Sigmoid colon (tissue), 7 donors: ENCODE measurements at places on chromosomes 5 and 9.

- no peak for DNase-seq
Measured at GRCh38 chr5:168234133-168234532, 57.3 kb upstream of the WWC1 start.

- DNase-seq: no peak
Measured at GRCh38 chr5:65821966-65822365, 100.0 kb downstream of the NLN start.

DNA sequence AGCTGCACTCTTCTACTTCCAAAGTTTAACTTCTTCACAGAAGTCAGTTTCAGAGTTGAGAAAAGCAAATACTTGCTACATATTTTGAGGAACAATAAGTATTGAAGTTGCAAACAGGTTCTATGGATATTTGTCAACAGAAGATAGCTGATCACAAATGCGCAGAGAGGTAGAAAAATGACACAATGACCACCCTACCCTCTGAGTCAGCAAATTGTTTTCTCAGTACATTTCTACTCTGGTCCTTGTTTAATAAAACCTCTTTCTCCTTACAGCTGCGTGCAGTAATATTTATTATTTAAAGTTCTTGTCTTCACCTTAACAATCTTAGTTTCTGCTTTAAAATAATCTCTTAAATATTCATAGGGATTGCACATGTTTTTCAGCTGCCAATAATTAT lies 855.1 kb upstream of the CTNND2 start:
- no peak for DNase-seq

- no peak for DNase-seq
Measured at GRCh38 chr9:21556581-21557427, 74.7 kb upstream of the IFNE start.

DNA sequence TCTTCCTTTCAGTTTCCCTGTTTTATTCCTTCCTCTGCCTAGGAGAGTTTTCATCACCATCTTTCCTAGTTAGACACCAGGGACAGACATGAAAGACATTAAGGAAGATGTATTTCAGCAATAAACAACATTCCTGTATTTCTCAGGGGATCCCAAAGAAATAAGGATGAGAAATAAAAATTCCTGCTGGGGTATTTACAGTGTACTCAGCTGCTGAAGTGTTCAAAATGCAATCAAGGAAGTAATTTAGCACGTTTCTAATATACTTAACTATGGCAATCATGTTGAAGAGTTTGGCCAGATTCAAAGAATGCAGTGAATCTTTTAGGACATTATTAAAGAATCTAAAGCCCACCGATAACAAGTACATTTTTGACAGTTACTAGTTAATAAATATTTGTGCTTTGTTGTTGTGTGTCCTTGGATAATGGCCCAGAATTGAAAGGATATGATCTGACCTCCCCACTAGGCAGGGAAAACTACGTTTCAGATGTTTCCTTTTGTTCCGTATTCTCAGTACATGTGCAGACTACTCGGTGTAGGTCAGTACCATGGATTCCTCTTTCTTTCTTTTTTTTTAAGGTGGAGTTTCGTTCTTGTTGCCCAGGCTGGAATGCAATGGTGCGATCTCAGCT lies 46.8 kb downstream of the INIP start:
- DNase-seq: no peak

DNA sequence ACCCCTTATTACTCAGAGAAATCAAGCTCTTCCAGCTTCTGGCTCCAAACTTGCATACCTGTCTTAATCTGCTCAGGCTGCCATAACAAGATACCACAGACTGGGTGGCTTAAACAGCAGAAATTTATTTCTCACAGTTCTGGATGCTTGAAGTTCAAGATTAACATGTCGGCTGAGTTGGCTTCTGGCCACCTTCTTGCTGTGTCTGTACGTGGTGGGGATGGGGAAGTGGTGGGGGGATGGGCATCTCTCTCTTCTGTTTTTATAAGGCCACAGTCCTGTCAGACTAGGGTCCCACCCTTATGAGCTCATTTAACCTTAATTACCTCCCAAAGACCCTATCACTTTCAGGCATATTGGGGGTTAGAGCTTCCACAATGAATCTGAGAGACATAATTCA lies 140.5 kb downstream of the SV2C start:
- DNase-seq: no peak

- DNase-seq: no peak
Measured at GRCh38 chr9:91047993-91048607, 246.5 kb downstream of the SYK start.

DNA sequence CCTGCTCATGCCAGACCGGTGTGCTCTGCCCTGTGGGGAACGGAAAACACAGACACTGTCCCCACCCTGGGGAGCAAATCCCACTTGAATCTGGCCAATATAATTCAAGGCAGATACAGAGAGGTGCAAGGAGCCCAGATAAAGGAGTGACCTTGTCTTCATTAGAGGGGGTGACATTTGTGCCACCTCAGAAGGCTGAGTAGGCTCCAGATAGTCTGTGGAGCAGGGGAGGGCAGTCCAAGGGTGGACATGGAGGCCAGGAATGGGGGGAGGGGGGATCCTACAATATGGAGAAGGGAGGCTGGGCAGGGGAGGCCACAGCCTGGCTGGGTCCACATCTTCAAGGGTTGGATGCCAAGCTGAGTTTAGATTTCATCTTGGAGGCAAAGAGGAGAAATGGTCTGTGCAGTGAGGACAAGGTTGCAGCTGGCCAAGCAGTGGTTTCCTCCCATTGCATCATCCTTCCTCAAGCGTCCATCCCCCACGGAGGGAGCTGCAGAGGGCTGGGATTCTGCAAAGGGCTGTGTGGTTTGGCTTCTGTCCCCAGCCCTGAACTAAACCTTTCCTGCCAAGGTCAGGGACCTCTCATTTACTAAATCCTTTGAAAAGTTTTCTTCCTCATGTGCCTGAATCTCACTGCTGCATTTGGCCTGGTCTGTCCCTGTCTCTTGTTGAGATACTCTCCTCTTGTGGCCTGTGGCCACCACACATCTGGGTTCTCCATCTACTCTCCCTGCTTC lies 60.1 kb downstream of the GALNT12 start:
- DNase-seq: peak; percentile 93

DNA sequence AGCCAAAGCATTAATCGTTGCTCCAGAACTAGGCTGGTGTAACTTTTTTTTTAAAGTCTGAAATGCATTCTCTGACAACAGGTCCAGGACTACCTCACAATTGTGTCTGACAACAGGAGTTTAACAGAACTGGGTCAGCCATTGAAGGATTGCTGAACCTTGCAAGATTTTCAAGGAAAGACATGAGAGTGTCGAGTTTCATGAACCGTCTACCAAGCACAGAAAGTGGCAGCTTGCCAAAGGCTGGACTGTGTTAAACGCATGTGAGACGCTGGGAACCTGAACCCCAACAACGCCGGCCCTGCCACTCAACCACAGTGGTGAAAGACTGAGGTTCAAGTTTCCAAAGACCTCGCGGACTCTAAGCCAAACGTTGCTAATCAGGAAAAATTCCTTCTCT lies 79.1 kb downstream of the LHFPL2 start:
- DNase-seq: peak; percentile 87

DNA sequence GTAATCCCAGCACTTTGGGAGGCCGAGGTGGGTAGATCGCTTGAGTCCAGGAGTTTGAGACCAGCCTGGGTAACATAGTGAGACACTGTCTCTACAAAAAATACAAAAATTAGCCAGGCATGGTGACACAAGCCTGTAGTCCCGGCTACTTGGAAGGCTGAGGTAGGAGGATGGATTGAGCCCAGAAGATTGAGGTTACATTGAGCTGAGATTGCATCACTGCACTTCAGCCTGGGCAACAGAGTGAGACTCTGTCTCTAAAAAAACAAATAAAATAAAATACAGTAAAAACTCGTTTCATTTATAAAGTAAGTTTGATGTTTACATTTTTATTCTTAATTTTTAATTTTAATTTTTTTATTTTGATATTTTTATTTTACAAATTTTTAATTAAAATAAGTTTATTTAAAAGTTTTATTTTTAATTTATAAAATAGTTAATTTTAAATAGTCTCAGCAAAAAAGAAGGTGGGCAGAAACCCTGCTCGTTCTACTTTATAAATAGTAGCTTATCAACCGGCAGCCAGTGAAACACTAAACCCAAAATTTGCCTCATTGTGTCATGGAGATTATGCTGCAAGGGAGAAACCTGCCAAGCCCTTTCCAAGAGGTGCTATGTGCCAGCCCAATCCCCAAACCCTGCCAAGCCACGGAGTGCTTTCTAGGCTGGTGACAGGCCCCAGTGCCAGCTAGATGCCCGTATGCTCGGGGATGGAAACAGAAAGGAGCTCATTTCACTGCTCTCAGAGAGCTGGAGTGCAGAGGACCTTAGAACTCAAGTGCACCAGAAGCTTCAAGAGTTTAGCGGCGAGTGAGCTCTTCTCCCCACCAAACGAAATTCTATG lies 38.9 kb downstream of the SERINC5 start:
- peak; percentile 89 for DNase-seq

- peak; percentile 53 for DNase-seq
Measured at GRCh38 chr5:179324760-179325295, 20.4 kb downstream of the ADAMTS2 start.

DNA sequence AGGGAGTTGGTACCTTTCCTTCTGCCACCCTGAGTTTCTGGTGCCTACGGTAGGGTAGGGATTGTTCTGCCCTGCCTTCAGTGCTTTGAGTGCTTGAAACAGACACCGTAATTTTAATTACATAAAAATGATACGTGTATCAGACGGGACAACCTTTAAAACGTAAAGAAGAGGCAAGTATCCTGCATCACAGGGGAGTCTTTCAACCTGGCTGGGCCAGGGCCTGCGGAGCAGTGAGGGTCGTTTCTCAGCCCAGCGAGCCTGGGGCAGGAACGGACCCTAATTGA lies 483 bp upstream of the DAB2IP start:
- no peak for DNase-seq

DNA sequence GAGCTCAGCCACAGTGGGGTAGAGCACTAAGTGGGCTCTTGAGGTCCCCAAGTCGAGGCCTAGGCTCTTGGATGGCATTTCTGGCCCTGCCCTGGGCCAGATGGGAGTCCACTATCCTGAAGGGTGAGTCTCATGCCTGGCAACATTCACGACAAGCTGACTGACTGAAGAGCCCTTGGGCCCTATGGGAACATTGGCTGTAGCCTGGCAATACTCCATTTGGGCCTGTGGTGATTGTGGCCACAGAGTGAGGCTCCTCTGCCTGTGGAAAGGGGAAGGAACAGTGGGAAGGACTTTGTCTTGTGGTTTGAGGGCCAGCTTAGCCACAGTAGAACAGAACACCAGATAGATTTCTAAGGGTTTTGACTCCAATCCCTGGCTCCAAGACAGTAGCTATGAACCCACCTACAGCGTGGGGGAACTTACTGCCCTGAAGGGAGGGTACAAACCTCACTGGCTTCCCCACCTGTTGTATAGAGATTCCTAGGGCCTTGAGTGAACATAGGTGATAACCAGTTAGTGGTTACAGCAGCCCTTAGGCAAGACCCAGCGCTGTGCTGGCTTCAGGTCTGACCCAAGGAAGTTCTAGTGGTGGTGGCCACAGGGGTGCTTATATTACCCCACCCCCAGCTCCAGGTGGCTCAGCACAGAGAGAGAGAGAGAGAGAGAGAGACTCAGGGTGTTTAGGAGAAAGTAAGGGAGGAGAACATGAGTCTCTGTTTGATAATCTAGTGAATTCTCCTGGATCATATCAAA lies 72.4 kb downstream of the KIAA0825 start:
- no peak for DNase-seq

DNA sequence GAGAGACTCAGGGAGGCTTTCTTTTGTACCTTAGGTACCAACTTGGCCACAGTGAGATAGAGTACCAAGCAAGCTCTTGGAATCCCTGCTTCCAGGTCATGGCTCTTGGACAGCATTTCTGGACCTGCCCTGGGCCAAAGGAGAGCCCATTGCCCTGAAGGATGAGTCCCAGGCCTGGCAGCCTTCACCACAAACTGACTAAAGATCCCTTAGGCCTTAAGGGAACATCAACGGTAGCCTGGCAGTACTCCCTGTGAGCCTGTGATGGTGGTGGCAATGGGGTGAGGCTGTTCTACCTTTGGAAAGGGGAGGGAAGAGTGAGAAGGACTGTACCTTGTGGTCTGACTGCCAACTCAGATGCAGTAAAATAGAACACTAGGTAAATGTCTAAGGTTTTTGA lies 334.6 kb downstream of the SPOCK1 start:
- DNase-seq: no peak

DNA sequence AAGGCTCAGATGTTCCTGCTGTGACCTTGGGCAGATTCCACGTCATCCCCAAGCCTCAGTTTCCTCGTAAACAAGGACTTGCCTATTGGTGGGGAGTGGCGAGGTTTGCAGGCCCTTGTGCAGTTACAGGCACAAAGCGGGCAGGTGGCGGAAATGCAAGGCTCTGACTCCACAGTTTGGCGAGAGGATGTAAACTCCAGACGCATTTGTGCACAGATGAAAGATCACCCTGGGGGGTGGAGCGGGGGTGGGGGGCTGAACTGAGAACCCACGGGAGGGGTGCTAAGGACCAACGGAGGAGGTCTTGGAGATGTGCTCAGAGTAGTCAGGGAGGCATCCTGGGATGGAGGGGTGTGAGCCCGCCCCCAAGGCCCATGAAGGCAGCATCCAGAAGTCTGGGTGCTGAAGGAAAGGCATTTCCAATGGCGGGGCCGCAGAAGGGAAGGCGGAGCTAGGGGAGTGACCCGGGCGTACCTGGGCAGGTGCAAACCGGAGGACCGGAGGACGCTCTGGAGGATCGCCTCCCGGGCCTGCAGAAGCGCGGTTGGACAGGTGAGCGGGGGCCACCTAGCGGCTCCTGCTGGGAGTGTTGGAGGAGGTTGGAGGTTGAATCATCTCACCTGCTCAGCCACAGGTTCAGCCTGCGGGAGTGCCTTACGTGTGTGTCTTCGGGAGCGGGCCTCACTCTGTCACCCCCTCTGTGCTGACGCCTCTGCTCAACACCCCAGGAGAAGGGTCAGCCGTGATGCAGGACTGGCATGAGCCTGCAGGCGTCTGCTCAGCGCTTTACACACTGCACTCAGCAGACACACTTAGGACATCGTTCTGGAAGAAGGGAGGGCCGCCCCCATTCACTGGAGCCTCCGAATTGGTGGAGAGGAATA lies 1.9 kb upstream of the FIBCD1 start:
- peak; percentile 79 for DNase-seq

GRCh38 chr9:94918038-94918753 lies 191.7 kb downstream of the AOPEP start:
- DNase-seq: peak; percentile 38

DNA sequence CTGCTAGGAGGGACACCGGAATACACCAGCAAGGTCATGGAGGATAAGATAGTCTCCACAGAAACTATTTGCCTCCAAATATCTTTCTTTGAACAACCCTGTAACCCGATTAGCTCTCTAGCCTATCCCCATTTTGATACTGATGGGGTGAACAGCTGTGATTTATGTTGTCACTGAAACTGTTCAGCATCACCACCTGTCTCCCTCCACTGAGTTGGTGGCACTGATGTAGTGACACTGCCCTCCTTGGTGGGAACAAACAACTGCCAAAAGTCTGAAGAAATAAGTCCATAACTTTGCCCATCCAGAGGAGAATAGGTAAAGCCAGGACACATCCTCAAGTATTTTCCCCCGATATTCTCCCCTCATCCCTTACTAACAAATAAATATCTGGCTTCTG lies 24.3 kb upstream of the KCNV2 start:
- no peak for DNase-seq

GRCh38 chr9:135570456-135570855 lies 8.9 kb downstream of the PAEP start:
- no peak for DNase-seq

- no peak for DNase-seq
Measured at GRCh38 chr5:159179529-159180305, 29.6 kb downstream of the RNF145 start.

GRCh38 chr9:131180454-131180853 lies 55.1 kb downstream of the NUP214 start:
- DNase-seq: no peak
